ENCODE measurements at places on chromosomes 5 and 9.
A peak's percentile ranks its signal among the peaks of the same experiment; 100 is the strongest.

DNA sequence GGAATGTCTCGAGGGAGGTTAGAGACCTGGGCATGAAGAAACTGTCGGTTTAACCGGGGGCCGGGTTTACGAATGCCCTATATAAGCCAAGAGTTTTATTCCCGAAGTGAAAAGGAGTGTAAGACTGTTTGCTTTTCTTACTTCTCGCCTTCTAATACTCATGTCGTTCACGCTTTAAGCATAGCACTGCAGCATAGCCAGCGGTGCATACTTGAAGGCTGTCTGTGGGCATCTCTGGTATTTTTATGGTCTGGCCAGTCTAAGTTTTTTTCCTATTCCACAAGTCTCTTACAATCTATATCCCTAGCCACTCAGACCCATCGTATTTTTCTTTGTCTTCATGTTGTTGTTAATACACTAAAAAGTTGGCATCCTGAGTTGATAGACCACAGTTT lies 1.2 kb downstream of the UHRF2 start:
- DNase-seq, result no peak

DNA sequence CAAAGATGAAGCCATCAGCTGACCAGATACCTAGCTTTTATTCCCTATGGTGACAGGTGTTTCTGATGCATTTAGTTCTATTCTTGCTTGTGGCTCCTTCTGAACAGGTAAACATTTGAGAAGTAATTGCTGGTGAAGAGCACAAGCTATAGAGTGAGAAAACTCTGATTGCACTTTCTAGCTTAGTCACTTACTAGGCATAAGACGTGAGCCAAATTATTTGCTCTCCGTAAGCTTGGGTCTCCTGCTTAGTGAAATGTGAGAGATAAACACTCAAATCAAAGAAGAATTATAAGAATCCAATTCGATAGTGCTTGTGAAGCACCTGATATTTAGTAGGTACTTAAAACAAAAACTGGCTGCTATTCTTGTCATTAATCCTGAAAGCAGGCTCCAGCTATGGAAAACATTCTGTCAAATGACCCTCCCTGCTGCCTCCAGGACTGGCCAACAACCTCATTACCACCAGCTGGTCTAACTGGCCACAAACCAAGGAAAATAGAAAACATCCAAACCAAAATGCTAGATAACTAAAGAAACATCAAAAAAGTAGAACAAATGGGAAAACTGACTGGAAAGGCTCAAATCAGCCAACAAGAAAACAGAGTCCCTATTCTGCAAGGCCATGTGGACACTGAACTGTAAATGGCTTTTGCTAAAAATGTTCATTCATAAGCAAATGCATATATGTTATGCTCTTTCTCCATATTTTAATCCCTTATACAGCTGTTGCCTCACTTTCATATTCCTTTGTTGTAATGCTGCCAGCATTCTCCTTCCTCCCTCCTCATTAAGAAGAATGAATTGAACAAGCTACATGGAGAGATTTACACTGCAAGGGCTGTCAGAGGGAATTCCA lies 616.1 kb downstream of the DTWD2 start:
- DNase-seq, result no peak

GRCh38 chr5:102807878-102808502 lies 52.9 kb downstream of the PAM start:
- DNase-seq, result no peak

DNA sequence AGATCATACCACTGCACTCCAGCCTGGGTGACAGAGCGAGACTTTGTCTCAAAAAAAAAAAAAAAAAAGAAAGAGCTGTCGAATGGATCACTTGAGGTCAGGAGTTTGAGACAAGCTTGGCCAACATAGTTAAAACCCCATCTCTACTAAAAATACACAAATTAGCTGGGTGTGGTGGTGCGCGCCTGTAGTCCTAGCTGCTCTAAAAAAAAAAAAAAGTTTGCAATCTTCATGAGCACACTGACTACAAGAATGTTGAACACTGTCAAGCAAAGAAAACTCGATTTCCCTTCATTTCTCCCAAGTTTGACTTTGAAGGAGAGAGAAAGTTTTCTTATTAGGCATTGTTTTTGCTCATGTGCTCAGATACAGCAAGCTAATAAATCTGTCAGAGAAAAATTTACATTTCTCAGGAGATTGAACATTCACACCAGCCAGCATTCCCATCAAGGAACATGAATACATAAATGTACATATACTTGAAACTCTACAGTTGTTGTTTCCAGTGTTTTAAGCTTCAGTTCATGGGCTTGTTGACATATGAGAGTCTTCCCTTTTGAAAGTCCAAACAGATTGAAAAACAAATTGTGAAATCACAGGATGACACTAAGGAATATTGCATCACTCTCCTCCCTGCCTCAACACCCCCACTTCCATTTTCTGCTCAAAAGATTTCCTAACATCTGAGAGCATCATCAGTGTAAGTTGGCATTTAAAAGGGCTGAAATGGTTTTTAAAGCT lies 81.8 kb downstream of the ARRDC3 start:
- no peak for DNase-seq

DNA sequence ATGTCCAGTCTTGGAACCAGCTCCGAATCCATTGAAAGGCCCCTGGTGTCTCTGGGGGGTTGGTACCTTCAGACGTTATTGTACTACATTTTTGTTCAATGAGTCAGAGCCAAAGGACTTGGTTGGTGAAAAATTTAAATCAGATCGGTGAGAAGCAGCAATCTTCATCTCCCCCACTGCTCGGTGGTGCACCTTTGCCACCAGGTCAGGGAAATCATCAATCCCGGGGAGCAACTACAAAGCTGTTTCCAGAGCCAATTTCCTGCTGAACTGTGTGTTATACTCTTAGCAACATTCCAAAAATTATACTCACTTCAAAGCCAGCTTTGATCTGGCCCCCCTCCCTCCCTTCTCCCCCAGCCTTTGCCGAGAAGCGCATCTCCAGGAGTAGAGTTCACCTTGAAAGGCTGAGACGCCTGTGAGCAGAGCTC lies 375.2 kb upstream of the WWC1 start:
- no peak for DNase-seq

DNA sequence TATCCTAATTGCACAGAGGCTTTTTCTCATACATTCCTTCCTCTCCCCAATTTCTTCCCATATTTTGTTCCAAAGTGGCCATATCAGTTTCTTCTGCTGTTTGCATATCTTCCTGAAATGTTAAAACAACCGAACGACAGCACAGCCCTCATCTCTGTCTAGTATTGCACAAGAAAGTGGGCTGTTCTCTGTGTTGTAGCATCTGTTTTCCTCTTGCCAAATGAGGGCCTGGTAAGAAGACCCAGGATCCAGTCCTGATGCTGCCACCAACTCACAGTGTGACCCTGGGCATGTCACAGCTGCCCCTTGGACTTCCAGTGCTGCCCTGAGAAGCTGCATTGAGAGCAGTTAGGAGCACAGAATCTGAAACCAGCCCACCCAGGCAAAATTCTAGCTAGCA lies 4.1 kb downstream of the SLC31A2 start:
- DNase-seq, result no peak

GRCh38 chr5:141672841-141673813 lies 8.9 kb downstream of the ARAP3 start:
- no peak for DNase-seq

DNA sequence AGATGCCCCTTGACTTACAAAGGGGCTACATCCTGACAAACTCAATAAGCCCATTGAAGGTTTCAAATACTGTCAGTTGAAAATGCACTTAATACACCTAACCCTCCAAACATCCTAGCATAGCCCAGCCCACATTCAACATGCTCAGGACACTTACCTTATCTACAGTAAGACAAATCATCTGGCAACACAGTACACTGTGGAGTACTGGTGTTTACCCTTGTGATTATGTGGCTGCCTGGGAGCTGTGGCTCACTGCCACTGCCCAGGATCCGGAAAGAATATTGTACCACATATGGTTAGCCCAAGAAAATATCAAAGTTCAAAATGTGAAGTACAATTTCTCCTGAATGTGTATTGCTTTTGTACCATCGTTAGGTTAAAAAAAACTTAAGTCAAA lies 562.2 kb downstream of the HTR1A start:
- DNase-seq, result no peak

GRCh38 chr5:154962494-154962893 lies 21.6 kb downstream of the MRPL22 start:
- DNase-seq, result no peak

DNA sequence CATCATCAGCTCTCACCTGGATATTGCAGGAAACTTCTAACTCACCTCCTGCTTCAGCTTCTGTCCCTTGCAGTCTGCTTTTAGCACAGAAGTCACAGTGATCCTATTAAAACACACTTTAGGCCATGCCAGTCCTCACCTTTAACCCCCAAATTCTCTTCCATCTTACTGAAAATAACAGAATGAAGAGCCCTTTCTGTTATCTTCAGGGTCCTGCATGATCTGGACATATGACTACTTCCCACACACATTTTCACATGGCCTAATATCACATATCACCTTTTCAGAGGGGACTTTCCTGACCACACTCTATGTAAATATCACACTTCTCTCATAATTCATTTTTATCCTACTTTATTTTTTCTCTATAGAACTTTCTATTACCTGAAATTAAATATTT lies 550.6 kb upstream of the CLINT1 start:
- DNase-seq, result no peak

DNA sequence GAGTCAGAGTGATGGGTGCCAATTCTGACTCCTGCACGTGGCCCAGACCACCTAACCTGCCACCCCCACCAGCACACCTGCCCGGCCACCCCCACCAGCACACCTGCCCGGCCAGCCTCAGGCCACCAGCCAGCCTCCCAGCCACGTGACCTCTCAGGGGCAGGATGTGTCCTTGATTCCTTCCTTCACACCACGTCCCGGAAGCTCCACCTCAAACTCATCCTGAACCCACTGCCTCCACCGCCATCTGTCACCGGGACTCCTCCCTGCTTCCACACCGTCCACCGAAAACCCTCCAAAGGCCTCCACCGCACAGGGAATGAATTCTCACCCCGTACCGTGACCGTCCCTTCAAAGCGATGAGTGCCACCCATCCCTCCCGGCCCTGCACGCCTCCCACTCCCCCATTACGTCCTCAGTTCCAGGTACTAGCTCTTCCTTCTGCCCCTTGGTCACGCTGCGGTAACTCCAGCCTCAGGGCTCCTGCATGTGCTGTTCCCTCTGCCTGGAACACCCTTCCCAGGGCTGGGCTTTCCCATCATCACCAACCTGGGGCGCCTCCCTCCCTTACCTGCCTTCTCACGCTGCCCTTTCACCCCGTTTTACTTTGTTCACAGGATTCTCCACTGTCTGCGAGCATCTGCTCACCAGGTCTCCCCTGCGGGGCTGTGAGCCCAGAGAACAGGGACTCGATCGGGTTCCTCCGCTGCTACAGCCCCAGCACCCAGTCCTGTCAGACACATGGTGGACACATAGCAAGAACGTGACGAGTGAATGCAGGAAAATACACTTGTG lies 82.9 kb downstream of the ADAMTS2 start:
- no peak for DNase-seq

DNA sequence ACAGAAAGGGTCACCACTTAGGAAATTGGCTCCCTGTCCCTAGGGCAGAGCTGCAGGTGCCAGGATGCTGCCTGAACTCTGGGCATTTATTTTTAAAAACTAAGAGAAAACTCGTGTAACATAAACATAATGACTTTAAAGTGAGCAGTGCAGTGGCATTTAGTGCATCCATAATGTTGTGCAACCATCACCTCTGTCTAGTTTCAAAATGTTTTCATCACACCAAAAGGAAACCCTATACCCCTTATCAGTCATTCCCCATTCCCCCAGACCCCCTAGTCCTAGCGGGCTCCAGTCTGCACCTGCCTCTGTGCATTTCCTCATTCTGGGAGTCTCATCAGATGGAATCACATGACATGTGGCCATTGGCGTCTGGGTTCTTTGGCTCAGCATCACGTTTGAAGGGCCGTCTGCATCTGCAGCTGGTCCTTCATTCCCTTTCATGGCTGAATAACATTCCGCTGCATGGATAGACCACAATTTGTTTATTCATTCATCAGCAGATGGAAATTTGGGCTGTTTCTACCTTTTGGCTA lies 55.8 kb downstream of the NSG2 start:
- no peak for DNase-seq

- peak; percentile 9 for DNase-seq
These were observed 96.0 kb downstream of the HINT1 start for GRCh38 chr5:131068893-131069643.

DNA sequence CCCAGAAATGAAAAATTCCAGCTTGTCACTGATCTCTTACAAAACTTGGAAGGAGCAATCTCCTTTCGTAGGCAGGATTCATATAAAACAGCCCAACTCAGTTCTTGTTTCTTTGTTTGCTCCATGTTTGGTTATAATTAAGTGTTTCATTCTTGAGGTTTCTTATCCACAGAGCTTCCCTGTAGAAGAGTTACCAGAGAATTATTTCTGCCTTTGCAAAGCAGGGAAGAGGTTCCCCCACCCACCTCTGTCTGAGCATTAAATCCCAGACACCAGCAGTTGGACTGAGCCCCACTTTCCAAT lies 34.1 kb upstream of the RAI14 start:
- no peak for DNase-seq

DNA sequence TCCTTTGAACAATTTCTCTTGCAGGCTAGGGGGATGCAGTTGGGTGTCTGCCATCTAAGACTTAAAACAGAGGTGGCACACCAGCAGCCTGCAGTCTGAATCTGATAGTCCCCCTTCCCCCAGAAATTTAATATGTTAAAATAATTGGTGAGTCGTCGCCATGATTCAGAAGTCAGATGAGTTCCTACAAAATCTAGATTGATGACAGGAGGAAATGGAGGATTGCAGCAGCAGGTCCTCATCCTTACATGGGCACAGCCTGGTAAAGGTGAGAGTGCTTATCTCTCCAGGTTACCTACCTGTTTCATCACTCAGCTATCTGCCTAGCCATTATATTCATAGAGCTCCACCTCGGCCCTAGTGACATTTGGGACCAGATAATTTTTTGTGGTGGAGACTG lies 112.3 kb downstream of the PCSK1 start:
- DNase-seq, result no peak

DNA sequence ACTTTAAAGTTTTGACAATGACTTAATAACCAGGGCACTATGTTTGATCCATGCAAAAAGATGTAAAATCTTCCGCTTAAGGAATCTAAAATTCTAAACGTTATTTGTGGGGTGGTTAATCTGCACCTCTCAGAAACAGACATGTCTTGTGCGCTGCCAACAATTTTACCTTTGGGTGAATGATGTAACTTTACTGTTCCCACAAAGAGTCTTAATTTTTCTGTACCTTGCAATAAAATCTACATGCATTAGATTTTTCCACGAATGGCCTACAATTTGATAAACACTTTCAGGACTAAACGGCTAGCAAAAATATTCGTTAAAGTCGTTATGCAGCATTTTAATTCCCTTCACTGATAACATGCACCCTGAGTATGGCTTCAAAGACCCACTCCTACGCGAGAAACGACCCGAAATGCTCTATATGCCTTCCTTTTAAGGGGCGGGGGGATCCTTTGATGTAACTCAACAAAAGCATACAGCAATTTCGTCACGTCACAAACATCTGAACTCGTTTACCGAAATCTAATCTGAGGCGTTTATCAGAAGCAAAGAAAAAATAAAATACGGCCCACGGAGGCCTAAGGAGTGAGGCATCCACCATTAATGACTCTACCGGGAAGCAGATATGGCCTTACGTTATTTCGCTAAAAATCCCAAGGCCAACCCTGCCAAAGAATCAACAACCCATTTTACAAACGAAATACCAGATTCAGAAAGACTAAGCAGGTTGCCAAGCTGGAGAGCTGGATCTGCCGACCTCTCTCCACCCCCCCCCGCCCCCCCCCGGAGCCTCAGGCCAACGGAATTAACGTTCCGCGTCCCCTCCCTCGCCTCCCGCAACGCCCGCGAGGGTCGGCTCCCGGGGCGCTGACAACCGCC lies 621 bp downstream of the AK6 start:
- no peak for DNase-seq

All from stimulated activated CD8-positive, alpha-beta memory T cell treated with anti-CD3 and anti-CD28 coated beads, Interleukin-4, amount 100 ng/mL, for 1 hour (primary cell).